ENCODE measurements at places on chromosomes 4 and X.

GRCh38 chr4:3235581-3235980, 13.4 kb upstream of the MSANTD1 start:
- no peak for DNase-seq

- DNase-seq, result no peak
These were observed 378.0 kb downstream of the AFF2 start for GRCh38 chrX:148878371-148878770.

DNA sequence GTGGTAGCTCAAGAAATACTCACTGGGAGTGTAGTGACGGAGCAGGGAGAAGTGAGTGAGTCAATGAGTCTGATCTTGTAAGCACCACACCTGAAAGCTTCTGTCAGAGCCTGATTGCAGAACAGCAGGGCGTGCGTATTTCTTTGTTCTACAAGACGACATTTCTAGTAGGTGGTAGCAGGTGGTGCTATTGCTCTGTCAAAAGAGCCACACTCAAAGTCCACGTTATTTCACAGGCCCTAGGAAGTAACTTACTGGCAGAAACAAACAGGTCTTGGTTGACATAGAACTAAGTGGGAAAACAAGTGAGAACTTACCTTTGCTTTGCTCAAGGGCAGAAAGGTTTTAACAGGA, 46.4 kb upstream of the SPRY1 start:
- no peak for DNase-seq

DNA sequence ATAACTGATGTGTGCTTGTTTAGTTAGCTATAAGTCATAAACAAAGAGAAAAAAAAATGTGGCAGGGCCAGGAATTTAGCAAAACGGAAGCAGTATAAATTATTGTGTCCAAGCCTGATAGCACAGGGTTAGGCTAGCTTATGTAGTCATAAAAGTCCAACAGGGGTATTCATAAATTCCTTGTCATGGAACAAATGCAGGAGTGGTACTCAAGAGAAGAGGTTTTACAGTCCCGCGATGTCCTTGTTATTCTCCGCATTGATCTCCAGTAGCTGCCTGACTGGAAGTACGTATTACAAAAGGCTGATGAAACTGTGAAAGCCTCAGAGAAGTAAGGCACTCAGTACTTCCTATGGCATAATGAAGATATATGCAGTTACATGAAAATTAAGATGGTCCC, 336.9 kb upstream of the TRAM1L1 start:
- no peak for DNase-seq

- DNase-seq, result no peak
These were observed 43.4 kb downstream of the TXK start for GRCh38 chr4:48090621-48091020.

GRCh38 chr4:158805635-158806471, 37.0 kb downstream of the FNIP2 start:
- no peak for DNase-seq

DNA sequence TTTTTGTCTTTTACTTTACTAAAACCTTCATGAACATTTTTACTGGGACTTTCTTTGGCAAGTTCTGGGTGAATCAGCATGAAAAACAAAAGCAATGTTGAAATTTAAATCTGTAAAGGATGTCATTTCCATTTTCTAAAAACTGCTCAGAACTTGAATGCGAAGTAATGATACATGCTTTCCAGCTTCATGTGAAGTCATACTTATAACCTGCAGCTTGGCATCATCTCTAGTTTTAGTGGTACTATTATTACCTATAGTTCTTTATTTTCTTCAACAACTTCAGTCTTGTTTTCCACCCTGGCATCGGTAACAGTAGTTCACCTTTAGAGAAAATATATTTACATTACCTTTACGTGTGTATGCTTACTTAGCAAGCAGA, 421.4 kb upstream of the DIPK2B start:
- no peak for DNase-seq

DNA sequence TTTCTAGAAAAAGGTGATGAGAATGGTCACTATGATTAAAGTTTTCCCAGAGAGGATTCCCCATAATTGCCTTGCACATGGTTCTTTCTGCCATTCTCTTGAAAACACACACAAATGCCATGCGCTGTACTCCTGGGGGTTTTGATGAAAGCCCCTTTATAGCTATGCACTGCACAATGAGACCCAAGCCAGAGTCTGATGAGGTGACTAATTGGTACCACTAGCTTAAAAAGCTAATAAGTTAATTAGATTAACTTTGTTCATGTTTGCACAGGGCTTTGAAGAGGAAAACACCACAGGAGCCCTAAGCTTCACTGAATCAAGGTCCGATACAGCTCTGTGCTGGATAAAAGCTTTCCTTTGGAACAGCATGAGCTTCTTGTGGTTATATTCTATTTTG, 132.2 kb downstream of the NKX6-1 start:
- DNase-seq, result no peak

DNA sequence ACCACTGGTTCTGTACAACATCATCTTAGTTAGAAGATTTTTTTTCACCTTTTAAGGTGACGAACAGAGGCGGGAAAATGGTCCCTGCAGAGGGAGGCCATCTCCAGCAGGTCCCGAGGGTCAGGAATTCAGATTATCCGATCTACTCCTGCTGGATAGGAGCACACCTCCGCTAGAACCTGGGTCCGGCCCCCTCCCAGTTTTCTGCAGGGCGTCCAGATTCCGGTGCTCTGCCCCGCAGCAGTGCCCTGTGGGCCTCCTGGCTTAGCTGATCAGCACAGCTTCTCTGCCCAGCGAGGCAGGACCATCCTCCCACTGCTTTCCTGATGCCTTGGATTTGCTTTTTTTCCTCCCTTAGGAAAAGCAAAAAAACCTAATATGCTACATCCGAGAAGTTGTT, 2.3 kb downstream of the TBL1X start:
- DNase-seq, result no peak

DNA sequence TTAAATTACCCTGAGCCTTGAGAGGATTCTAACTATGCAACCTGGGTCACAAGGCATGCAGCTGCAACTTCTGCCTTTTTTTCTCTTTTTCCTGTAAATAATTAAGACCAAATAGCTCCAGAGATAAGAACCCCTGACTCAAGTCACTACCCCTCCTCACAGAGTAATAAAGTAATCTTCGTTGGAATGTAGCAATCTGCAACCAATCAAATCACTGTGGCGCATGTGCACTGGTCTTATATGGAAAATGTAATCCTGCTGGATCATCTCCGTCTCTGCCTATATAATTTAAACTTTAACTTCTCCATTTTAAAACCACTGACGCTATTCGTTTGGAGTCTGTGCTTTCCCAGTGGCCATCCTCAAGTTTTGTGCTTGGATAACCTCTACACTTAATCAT, 6.1 kb upstream of the EFHC2 start:
- no peak for DNase-seq

DNA sequence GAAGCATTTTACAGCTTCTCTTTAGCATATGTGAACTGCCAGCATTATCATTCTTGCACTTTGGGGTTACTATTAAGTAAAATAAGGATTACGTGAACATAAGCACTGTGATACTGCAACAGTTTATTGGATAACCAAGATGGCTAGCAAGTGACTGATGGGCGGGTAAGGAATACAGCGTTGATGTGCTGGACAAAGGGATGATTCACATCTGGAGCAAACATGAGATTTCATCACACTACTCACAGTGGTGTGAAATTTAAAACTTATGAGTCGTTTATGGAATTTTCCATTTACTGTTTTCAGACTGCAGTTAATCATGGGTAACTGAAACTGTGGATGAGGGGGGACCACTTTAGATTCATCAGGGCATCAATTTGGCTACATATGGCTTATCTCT, 16.0 kb downstream of the NBDY start:
- no peak for DNase-seq

DNA sequence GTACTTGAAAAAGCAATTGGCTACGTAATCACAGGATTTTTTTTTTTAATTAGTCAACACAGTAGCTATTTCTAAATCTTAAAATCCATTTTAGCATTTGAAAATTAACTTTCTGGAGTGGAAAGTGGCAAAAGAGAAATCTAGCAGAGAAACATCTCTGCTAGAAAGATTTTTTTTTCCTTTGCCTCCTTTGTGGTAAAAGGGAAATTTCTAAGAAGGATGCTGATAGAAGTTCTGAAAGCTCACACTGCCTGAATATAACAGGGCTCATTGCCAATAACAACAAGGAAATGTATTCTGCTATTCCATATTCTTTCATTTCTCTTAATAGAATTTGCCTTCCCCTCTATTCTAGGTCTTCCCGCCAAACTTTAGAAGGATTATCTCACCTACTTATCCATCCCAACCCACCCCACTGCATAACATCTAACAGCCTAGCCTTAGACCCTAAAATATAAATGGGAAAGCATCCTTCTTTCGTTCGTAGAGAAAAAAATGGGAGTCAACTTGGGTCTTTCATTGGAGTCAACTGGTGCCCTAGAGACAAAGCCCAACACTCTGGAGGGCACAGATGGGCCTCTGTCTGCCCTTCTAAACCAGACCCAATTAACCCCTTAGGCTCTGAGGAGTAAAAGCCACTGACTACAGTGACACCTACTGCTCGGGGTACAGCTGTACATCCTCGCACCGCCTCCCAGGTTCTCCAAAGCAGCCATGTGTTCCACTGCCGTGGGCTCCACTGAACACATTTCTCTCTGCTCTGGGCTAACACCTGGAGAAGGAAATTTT, 103.9 kb downstream of the MAML3 start:
- no peak for DNase-seq

Measured in osteocyte (in vitro differentiated cells).